ENCODE measurements at places on chromosomes 5 and 9.

GRCh38 chr5:125269926-125270325 lies 523.5 kb upstream of the ZNF608 start:
- DNase-seq = no peak

GRCh38 chr5:154092356-154093141 lies 53.8 kb downstream of the MFAP3 start:
- DNase-seq = no peak

DNA sequence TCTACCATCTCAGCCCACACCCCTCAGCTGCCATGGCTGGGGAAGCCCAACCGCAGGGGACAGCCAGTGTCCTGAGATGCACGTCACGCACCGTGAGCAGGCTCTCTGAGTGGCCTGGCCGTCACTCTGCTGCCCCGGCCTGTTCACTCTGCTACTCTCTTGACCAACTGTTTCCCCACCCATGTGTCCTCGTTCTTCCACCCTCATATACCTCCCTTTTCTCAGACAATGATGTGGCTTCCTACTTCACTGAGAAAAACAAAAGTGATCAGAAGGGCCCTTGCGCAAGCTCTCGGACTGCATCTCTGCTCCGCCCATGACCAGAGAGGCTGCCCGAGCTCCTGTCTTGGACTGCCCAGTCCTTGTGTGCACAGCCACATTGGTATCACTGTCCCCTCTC lies 47.6 kb downstream of the OTULIN start:
- DNase-seq = no peak

GRCh38 chr9:38141746-38142591 lies 72.9 kb upstream of the SHB start:
- DNase-seq = no peak

DNA sequence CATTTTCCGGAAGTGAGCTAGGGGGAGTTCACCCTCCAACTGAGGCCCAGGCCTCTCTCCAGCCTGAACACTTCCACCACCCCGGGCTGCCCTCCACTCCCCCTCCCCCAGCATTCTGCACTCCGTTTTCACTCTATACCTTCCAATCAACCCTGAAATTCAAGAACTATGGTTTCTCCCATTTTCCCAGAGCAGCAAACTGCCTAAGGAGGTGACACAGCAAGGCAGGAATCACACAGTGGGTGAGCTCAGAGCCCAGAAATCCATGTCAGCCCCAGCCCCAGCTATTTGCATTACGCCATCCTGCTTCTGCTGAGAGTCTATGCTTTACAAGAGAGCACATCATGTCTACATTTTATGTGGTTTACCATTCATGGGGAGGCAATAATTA lies 11.9 kb downstream of the MSX2 start:
- no peak for DNase-seq

GRCh38 chr5:142915813-142916424 lies 145.7 kb downstream of the ARHGAP26 start:
- DNase-seq = no peak

- no peak for DNase-seq
These were observed 45.9 kb upstream of the ITGA2 start for GRCh38 chr5:52943285-52943684.

- DNase-seq = no peak
These were observed 18.3 kb upstream of the IGFBPL1 start for GRCh38 chr9:38442473-38443096.

GRCh38 chr5:62283005-62283404 lies 23.0 kb upstream of the KIF2A start:
- no peak for DNase-seq

- no peak for DNase-seq
These were observed 1021.2 kb downstream of the NR2F1-AS1 start for GRCh38 chr5:92559781-92560180.

- no peak for DNase-seq
These were observed 898 bp downstream of the STC2 start for GRCh38 chr5:173327084-173327947.

DNA sequence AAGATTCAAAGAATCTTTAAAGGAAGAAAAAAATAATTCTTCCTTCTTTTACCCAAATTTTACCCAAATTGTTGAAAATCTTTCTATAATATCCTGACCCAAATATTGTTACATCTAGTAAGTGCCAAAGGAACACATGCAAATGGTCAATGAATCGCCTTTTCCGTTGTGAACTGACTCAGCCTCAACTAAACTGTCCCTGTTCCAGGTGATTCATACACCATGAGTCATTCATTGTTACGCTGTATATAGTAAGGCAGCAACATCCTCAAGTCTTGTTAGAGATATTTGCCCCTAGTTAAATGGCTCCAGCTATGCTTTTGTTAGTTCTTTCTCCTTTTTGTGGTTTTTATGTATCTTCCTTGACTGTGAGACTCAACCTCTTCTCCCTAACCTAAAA lies 9.7 kb downstream of the PTGER4 start:
- no peak for DNase-seq

GRCh38 chr5:30104872-30105596 lies 1088.5 kb upstream of the CDH6 start:
- no peak for DNase-seq

GRCh38 chr5:81768935-81769452 lies 18.1 kb upstream of the SSBP2 start:
- no peak for DNase-seq

DNA sequence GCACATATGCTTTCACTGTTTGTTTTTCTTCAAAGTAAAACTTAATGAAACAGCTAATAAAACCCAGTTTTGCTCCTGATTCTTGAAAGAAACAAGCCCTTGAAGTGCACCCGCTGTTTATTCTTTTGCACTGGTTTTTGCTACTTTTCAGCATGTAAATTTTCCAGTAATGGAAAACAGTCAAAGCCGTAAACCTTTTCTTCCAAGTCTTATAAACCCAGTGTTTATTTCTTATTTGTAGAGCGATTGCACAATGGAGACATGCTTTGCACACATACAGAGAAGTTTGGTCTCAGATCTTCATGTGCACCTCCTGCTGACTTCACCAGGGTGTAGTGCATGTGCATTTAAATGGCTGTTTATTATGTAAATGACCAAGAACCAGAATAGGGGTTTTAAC lies 51.8 kb downstream of the ATG10 start:
- peak; percentile 18 for DNase-seq

DNA sequence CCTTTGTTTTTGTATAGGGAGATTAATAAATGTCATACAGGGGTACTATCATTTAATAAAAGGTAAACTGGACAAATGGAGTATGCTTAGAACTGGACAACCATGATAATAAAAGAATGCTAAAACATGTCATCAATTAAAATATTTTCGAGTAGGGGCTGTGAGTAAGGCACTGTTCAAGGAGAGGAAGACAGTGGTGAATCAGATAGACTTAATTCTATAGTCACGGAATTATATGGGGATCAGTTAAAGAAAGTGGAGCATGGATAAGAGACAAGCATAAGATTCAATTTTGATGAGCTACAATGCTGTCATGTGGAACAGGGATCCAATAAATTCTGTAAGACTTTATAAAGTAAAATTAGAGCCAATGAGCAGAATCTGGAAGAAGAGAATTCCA lies 104.5 kb downstream of the HMHB1 start:
- no peak for DNase-seq

- DNase-seq = no peak
These were observed 215.6 kb downstream of the ROR2 start for GRCh38 chr9:91734371-91734981.

DNA sequence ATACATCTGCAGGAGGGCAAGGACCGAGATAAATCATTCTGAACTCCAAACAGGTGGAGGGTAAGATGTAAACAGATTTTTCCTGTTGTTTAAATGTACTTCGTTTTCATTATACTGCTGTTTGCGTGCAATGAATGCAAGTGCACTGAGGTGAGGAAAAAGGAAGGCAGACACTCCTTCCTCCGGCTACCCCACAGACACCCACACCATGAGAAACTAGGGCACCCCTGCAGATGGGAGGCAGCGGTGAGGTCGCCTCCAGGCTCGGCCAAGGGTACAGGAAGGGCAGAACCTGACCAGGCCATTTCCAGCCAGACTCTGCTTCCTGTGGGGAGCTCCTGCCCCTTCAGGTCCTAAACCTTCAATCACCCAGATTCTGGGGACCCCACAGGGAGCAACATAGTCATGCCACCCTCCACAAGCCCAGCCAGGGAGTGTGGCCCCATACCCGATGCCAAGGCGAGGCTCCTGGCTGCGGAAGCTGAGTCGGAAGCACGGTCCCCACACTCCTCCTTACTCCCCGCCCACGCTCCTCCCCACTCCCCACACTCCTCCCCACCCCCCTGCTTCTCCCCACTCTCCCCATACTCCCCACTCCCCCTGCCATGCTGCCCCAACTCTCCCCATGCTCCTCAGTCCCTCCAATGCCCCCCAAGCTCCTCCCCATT lies 37.1 kb downstream of the VAV2 start:
- no peak for DNase-seq

GRCh38 chr5:61523073-61523472 lies 191.0 kb downstream of the ZSWIM6 start:
- no peak for DNase-seq

DNA sequence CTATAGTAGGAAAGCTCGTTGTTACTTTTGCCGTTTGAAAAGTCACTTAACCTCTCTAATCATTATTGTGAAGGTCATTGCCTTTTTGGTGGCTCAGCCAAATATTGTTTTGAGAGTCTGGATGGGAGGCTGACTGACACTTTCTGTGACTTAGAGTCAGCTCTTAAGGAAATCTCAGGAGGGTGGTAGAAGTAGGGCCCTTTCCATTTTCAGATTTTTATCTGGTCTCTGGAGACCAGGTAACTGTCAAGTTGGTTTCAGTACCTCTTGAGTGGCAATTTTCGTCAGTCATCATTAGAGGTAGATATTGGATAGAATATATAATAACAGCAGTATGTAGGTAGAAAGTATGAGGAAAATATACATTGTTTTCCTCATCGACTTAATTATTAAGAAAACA lies 23.3 kb downstream of the UGCG start:
- DNase-seq = no peak

DNA sequence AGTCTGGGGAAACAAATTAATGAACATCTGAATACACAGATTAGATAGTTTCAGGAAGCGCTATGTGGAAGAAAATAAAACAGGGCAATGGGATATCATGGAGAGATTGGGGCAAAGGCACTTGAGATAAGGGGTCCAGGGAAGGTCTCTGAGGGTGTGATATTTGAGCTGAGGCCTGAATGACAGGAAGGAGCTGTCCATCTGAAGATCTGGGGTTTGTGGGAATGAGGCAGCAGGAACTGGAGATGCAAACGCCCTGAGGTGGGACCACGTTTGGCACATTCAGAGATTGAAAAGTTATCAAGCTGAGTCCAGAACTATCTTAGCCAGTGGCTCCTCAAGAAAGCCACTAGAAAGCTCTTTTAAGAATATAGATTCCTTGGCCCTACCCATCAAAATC lies 8.7 kb upstream of the DAB2IP start:
- no peak for DNase-seq

- DNase-seq = no peak
These were observed 29.7 kb downstream of the CNTFR start for GRCh38 chr9:34559624-34560455.

DNA sequence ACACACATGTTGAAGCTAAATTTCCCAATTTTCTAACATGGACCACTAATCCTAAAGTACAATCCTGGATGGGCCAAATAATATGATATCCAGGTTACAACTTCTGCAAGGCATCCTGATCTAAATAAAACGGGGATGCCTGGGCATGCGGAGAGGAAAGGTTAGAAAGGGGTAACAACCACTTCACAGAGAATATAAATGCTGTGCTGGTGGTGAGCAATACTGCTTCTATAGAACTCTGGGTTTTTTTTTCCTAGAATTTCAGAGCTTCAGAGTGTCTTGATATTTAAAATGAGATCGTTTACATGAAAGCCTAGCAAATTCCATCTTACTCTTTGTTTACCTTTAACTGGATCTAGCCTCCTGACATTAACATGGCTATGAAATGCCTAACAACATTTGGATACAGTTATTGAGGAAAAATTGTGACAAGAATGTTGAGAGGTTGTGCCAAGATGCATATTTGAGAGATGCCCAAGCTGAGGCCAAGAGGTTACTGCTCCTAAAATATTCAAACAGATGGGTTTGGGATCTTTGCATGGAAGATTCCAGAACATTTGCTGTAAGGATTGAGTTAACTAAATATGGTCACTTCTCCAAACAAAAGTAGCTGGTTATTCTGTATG lies 22.4 kb downstream of the TNFAIP8 start:
- no peak for DNase-seq

DNA sequence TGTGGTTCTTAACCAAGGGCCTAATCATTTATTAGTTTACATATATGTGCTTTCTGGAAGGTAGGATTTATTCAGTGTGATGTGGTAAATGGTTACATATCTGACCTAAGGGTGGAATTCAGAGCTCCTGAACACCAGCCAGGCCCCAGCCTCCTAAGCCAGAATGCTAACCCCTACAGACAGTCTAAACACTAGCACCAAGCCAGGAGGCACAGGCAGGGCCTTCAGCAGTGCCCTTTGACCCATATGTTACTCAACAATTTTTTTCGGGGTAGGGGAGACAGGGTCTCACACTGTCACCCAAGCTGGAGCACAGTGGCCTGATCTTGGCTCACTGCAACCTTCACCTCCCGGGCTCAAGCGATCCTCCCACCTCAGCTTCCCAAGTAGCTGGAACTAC lies 40.3 kb downstream of the PRKACG start:
- no peak for DNase-seq

- no peak for DNase-seq
These were observed 518 bp downstream of the LOX start for GRCh38 chr5:122077366-122078115.

DNA sequence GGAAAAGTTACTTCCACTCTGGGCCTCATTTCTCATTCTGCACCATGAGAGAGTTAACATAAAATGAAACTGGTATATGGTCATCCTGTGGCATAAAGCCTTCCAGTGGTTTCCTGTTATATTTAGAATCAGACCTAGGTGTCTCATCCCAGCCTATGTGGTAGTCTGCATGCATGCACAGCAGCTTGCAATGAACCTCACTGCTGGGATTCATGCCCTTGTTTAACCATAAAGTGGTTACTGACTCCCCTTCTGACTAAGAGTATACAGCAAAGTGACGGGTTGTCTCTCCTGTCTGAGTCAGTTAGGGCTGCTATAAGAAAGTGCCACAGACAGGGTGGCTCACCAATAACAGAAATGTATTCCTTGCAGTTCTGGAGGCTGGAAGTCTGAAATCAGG lies 14.7 kb upstream of the TDRD7 start:
- DNase-seq = no peak

GRCh38 chr5:67206461-67206860 lies 9.9 kb upstream of the CD180 start:
- DNase-seq = no peak

DNA sequence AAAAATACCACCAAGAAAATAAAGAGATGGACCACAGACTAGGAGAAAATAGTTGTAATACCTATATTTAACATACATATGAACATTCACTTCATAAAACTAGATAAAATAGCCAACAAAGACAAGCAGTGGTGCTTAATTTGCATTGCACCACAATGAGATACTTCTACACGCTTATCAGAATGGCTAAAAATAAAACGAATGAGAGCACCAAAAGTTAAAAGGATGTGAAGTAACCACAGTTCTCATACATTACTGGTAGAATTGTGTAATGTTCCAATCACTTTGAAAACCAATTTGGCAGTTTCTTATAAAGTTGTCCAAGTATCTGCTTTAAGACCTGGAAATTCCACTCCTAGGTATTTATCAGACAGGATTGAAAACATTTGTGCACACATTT lies 198.9 kb upstream of the SGCD start:
- no peak for DNase-seq

- DNase-seq = no peak
These were observed 108.4 kb upstream of the RPS23 start for GRCh38 chr5:82386576-82386975.

GRCh38 chr9:101706261-101706798 lies 32.1 kb downstream of the GRIN3A start:
- no peak for DNase-seq

Measured in spinal cord (tissue), 10 donors.